NCI-H187 treated with DMSO at 0.1 percent for 48 hours (cell line): ENCODE measurements at places on chromosomes 1 and 21.

DNA sequence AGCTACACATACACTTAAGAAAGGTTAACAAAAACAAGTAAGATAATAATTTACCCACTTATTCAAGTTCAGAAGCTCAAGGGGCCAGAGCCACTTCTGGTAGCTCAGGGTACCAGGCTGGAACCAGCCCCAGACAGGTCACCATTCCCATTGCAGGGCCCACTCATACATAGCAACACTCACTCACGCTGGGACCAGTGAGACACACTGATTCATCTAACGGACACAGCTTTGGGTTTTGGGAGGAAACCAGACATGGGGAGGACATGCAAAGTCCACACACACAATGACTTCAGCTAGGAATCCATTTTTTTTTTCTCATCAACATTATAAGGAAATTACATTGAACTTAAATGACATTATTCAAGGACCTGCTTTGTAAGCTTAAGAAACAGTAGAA lies 169.1 kb downstream of the ZC3H11B start:
- no peak for DNase-seq

- DNase-seq = no peak
Measured at GRCh38 chr1:67052741-67053534, 1.0 kb downstream of the SLC35D1 start.

DNA sequence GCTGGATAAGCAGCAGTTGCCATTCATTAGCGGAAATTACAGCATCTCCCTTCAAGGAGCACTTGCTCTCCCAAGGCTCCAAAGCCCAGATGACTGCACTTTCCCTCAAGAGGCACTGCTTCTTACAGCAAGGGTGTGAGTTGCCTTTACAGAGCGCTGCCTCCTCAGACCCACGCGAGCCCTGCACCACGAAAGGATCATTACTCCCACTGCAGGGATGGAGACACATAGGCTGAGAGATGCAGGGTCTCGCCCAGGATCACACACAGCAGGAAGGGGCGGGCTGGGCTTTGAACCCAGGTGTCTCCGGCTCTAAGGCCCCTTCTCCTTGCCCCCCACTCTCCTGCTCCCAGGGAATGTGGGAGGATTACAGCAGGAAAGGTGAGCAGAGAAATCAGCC lies 405.5 kb downstream of the MATN1 start:
- no peak for DNase-seq

DNA sequence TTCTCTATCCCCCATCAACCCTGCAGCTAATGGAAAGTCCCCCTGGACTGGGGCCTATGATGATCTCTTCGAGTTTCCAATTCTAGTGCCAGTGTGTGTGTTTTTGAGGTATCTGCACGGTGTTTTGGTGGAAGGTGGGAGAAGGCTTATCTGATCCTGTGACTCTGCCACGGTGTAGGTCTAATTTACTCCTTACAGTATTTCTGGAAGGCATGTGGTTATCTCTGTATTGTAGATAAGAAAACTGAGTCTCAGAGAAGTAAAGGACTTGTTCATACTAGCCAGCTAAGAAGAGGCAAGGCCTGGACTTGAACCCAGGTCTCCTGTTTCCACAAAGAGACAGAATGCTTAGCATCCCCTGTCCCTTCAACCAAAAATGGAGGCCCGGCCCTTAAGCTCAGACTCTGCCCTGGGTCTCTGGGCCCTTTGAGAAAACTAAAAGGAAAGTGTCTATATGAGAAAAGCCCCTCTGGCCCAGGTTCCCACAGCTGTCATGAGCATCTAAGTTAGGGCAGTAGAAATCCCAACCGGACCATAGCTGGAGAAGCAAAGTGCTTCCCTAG lies 20.3 kb downstream of the RIMS3 start:
- DNase-seq = no peak

GRCh38 chr1:6257541-6258069 lies 3.3 kb downstream of the GPR153 start:
- no peak for DNase-seq

- DNase-seq = no peak
Measured at GRCh38 chr1:214422137-214422671, 129.2 kb downstream of the PTPN14 start.

- no peak for DNase-seq
Measured at GRCh38 chr1:230701895-230702768, 11.8 kb downstream of the AGT start.

DNA sequence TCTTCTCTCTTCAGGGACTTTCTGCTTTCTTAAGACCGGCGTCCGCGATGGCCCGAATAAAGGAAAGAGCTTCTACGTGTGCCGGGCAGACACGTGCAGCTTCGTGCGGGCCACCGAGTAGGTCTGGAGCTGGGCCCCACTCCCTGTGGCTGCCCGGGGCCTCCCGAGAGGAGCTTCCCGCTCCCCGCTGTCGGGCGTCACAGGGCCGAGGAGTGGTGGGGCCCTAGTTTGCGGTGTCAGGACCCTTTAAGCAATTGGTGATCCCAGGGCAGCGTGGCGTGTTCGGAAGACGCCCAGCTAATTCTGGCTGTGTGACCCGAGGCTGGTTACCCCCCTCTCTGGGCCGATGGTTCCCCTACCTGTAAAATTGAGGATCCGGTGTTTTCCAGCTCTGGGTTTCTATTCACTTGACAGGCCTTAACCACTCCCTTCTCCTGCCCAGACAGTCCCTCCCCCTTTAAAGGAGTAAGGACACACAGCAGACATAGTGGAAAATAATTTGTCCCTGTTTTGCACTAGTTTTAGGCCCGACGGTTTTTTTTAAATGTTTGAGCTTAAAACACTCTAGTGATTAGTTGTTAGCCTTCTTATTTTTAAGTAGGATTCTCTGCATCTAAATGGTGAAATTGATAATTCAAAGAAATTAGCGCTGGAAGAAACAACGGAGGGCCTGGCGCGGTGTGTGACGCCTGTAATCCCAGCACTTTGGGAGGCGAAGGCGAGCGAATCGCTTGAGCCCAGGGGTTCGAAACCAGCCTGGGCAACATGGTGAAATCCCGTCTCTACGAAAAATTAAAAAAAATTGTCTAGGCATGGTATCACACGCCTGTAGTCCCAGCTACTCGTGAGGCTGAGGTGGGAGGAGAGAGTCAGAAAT lies 553 bp downstream of the TTF2 start:
- no peak for DNase-seq

- no peak for DNase-seq
Measured at GRCh38 chr1:34929853-34930701, 627 bp upstream of the DLGAP3 start.

- no peak for DNase-seq
Measured at GRCh38 chr21:25036775-25037174, 570.5 kb downstream of the MRPL39 start.

DNA sequence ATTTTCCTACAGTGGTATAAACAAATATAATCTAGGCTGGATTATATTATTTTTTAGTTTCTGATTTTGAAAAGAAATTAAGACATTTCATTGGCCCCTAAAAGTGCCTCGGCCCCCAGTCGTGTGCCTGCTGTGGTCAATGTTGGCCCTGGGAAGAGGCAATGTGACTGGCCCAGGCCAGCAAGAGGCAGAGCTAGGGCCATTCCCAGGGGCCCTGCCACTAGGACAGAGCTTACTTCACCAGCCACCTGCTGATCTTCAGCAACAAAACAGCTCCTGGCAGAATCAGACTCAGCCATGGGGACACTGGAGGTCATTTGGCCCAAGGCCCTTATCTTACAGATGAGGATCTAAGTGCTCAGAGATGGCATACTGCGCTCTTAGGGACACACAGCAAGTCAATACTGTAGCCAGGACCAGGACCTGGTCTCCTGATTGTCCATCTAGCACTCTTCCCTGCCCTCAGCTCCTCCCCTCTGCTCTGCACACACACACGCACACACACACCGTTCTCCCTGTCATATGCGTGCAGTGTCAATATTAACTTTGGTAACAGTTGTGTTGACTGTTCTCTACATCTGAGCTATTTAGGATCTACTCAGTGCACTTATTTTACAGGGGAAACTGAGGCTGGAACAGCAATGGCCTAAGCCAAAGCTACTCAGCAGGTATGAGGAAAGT lies 16.6 kb upstream of the KLHDC7A start:
- DNase-seq = no peak

DNA sequence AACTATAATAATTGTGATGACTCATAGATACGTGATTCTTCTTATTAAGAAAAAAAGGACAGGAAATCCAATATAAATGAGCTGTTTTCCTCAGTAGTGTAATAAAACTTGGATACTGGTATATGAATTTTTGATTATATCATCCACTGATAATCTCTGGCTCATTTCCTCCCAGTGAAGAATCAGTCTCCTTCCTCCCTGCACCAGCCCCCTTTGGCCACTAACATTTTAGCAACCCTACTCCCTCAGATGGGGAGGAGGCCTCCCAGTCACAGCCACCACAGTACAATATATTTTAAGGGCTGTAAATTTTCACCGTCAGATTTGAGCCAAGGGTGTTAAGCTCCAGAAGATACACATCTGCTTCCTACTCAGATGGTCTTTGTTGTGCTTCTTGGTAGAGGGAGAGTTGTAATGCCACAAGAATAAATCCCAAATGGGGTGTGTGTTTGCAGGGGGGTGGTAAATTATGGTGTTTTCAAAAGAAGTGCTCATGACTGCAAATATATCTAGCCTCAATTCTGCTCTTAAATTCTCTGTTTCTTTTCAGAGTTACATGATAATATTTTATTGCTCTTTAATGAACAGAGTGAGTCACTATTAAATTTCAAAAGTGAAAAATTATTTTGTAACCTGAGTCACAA lies 153.5 kb downstream of the HLX start:
- no peak for DNase-seq

DNA sequence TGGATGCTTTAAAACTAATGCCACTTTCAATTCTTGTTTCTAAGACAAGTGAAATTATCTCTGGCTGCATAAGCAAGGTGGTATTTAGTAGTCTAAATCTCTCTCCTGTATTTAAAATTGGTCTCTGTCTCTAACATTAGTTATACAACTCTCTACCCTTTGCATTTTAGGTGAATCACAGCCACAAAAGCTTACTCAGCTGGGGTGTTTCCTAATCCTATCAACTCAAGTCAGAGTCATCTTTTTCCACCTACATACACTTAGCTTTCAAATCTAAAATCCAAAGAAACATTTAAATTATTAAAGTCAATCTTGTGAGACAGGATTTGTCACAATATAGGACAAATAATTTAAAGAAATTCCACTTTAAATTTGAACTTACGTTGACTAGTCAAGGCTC lies 255.1 kb upstream of the CXADR start:
- no peak for DNase-seq

DNA sequence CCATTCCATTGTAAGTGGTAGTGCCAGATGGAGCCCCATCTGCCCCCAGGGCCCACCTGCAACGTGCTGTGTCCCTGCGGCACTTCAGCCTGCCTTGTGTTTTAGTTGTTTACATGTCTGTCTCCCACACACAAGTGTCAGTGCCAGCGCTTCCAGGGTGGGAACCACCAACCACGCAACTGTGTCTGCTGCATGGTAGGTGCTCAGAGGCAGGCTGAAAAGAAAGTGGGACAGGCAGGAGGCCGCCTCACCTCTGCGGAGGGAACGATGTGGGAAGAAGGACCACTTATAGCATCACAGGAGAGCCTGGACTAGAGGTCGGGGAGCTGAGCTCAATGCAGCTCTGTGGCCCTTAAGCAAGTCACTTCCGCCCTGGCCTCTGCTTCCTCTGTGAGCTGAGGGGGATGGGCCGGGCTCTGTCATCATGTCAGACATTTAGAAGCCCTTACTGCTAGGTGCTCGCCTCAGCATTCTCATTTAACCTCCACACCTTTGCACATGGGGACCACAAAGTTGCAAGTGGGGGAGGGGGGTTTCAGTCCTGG lies 17.9 kb downstream of the SLC9A1 start:
- no peak for DNase-seq

DNA sequence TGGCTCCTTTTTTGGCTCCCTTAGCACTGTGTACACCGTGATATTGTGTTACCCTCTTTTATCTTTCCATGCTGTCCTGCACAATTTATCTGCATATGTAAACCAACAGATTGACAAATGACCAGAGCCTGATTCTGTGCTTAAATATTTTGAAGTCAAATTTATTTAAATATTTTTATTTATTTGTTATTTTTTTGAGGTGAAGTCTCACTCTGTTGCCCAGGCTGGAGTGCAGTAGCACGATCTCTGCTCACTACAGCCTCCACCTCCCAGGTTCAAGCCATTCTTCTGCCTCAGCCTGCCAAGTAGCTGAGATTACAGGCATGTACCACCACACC lies 12.8 kb downstream of the PMF1 start:
- DNase-seq = no peak

DNA sequence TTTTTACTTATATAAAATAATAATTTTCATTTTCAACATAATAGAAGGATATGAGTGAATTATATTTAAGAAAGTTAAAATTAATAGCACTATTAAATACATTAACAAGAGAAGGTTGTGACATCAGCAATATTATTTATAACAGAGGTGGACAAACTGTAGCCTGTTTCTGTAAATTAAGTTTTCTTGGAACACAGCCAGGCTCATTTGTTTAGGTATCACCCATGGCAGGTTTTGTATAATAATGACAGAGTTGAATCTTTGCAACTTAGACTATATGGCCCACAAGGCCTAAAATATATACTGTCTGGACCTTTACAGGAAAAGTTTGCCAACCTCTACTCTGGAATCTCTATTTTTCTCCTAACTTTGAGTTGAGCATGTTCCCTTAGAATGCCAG lies 42.8 kb upstream of the CACYBP start:
- DNase-seq = no peak

- DNase-seq = no peak
Measured at GRCh38 chr21:40294345-40294744, 427.1 kb downstream of the PCP4 start.

GRCh38 chr1:116572099-116572498 lies 1.3 kb upstream of the CD58 start:
- no peak for DNase-seq

- no peak for DNase-seq
Measured at GRCh38 chr1:89980605-89981004, 14.3 kb upstream of the ZNF326 start.

DNA sequence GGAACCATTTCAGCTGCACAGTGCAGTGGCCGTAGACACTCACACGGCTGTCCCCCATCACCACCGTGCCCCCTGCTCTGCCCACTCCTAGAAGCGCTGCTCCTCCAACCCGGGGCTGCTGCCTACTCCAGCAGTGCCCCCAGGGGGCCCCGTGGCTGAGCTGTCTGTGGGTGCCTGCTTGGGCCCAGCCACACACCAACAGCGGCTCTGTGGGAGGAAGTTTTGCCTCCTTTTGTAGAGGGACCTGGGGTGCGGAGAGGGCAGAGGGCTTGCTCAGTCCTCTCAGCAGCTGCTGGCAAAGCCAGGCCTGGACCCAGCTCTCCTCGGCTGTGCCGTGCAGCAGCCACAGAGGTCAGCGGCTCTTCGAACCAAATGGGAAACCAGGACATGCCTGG lies 11.4 kb upstream of the LRRC3 start:
- no peak for DNase-seq

DNA sequence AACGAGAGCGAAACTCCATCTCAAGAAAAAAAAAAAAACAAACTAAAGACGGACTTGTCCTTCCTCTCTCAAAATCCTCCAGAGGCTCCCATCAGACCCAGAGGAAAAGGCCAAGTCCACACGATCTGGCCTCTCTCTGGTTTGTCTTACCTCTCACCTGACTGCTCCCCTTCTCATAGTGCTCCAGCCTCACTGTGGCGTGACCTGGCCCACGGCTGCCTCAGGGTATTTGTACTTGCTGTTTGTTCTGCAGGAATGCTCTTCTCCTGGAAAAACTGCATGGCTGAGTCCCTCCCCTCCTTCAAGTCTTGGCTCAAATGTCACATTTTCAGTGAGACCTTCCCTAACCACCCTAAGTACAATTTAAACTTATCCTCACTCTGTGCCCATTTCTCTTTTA lies 8.0 kb upstream of the BRWD1 start:
- DNase-seq = no peak
